ENCODE measurements at places on chromosomes 3 and 15. TPM values are rescaled to one million over a fixed set of nuclear protein-coding genes. Genes with fewer than 3 reads are reported as not detected.

FBN1 gene
- 34.5 TPM for total RNA-seq

- no peaks in the 10 kb centered on the region for H3K4me1 ChIP-seq
- H3K4me3 ChIP-seq = no peak overlapping the region
- no peak for DNase-seq
- H3K27ac ChIP-seq = no peak overlapping the region
- H3K27me3 ChIP-seq = no peaks in the 10 kb centered on the region
Measured at GRCh38 chr3:31713816-31714215, 181.1 kb downstream of the STT3B start.

- H3K27ac ChIP-seq = peak overlapping the region; percentile 46
- DNase-seq = no peak
- H3K4me1 ChIP-seq = peaks cover 22% of the 10 kb centered on the region
- no peak overlapping the region for H3K4me3 ChIP-seq
- H3K27me3 ChIP-seq = no peaks in the 10 kb centered on the region
Measured at GRCh38 chr3:11530153-11530721, 113.5 kb downstream of the VGLL4 start.

DNA sequence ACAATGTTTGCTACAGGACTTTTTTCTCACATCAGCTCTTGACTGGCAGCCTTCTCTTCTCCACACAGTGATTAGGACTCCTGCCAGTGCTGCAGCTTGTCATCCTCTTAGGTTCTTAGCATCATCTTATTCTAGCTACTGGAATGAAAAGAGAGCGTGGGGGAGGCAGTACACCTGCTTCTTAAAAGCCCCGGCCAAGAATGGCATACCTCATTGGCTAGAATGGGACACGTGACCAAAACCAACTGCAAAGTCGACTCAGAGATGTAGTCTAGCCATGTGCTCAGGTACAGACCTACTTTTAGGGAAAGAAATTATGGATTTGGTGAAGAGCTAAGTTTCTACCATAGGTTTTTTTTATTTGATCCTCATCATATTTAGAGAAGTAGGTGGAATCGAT, 44.1 kb downstream of the RARB start:
- DNase-seq = no peak
- H3K4me1 ChIP-seq = peaks cover 7% of the 10 kb centered on the region
- no peak overlapping the region for H3K27ac ChIP-seq
- no peaks in the 10 kb centered on the region for H3K36me3 ChIP-seq
- no peak overlapping the region for H3K4me3 ChIP-seq

ADGRG7 gene
- total RNA-seq = not detected

ERICH6 gene
- not detected for total RNA-seq

KBTBD12 gene
- not detected for total RNA-seq

SST gene
- not detected for total RNA-seq

DNA sequence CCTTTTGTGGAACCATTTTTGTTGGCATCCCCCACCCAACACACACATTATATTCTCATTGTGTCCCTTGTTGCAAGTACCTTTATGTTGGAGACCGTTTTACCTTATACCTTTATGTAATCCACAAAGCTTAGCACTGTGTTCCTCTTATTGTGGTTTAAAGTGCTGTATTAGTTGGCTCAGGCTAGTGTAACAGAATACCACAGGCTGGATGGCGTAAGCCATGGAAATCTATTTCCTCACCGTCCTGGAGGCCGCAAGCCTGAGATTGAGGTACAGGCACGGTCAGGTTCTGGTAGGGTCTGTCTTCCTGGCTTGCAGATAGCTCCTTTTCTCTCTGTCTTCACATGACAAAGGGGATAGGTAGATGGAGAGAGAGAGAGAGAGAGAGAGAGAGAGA, 302.8 kb downstream of the ROBO2 start:
- no peak overlapping the region for H3K4me3 ChIP-seq
- H3K27me3 ChIP-seq = no peaks in the 10 kb centered on the region
- no peak for DNase-seq
- no peaks in the 10 kb centered on the region for H3K4me1 ChIP-seq

Data from esophagus squamous epithelium (tissue), 5 donors.